Activated CD4-positive, alpha-beta T cell treated with anti-CD3 and anti-CD28 coated beads for 24 hours (primary cell): ENCODE measurements at places on chromosomes 7 and 10.

GRCh38 chr10:84903320-84903719 lies 574.9 kb downstream of the CCSER2 start:
- DNase-seq: no peak

- DNase-seq: no peak
Observed at GRCh38 chr7:21497072-21497471, 45.8 kb upstream of the DNAH11 start.

DNA sequence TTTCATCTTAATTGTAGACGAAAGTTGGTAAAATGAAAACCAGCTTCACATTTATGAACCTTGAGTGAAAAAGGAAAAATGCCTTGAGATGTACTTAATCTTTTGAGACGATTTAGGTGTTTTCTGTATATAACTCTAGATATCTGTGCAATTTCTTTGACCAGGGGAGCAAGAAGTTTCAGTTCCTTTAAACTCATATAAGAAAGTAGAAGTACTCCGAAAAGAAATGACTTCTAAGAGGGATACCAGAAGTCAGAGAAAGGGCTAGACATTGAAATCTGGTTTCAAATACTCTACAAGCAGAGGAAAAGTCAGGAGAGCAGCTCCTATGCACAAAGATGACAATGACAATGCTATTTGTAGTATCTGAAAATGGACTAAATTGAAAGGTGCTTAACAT lies 303.7 kb downstream of the BAMBI start:
- DNase-seq: no peak

GRCh38 chr7:98448766-98449165 lies 47.9 kb upstream of the BAIAP2L1 start:
- no peak for DNase-seq

- no peak for DNase-seq
Observed at GRCh38 chr7:117067340-117067739, 114.0 kb downstream of the ST7 start.

- no peak for DNase-seq
Observed at GRCh38 chr7:11078247-11078834, 104.7 kb downstream of the PHF14 start.

- no peak for DNase-seq
Observed at GRCh38 chr10:49578392-49578791, 31.7 kb upstream of the SLC18A3 start.

DNA sequence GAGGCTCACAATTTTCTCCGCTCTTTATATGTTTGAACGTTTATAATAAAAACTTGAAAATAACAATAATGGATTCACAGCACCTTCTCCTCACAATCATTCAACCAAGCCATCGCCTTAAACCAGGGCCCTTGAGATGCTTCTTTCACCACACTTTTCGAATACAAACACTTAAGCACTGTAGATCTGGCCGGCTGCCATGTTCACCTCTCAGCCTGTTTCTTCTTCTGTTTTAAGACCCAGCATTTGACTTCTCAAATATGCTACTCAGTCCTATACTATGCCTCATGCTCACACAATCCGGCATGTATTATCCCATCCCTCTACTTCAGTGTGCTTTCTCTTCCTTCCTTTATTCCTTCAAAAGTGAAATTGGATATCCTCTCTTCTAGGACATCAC lies 280.6 kb downstream of the TFEC start:
- DNase-seq: no peak

GRCh38 chr7:148982654-148983199 lies 45.6 kb downstream of the PDIA4 start:
- no peak for DNase-seq

- DNase-seq: no peak
Observed at GRCh38 chr7:100933734-100934133, 15.6 kb upstream of the MUC3A start.

DNA sequence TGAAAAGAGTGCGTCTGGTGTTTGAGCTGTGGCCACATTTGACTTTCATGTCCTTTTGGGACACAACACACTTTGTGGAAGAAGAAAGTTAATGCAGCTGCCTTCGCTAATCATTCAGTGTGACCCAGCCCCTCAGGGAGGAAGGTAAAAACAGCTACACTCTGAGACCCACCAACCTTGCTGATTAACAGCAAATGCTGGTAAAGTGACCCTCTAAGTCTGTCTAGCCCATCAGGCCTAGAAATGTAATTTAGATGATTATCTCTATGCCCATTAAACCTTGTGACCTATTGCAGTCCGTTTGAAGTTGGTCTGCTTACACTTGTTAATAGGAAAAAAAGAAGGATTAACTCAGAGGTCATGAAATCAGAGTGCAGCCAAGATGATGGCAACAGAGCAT lies 161.9 kb upstream of the WNT16 start:
- no peak for DNase-seq

- no peak for DNase-seq
Observed at GRCh38 chr7:156437021-156437614, 203.5 kb upstream of the RNF32 start.

GRCh38 chr7:22275661-22276060 lies 81.3 kb downstream of the RAPGEF5 start:
- no peak for DNase-seq

DNA sequence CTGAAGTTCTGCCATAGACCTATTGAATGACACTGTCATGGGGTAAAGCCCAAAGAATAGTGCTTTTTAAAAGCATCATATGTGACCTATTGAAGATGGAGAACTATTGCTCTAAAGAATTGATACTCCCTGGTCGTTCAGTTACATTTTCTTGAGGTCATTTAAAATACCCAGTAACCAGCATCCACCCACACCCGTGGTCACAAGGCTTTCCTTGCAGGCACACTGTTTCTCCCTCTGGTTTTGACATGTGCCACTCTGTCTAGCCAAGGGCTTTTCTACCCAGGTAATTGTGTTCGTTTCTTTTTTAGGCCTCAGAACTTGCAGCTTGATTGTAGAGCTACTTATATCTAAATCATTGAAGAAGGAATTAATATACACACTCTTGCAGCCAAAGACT lies 68.3 kb upstream of the LYZL2 start:
- no peak for DNase-seq

DNA sequence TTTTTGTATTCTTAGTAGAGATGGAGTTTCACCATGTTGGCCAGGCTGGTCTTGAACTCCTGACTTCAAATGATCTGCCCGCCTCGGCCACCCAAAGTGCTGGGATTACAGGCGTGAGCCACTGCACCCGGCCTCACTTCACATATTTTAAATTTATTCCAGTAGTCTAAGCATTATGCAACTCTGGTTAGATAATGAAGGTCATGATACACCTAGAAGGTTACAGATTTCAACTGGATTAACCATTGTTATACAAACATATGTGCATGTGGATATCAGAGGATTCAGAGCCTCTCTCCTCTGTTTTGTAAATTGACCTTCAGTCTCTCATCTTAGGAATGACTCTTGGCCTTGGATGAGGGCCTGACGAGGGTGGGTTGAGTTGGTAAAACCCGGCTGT lies 146.3 kb downstream of the DPP6 start:
- no peak for DNase-seq

- no peak for DNase-seq
Observed at GRCh38 chr7:23514755-23515154, 17.0 kb downstream of the TRA2A start.
